ENCODE measurements at places on chromosomes 3 and 15.
A peak's percentile ranks its signal among the peaks of the same experiment; 100 is the strongest.

DNA sequence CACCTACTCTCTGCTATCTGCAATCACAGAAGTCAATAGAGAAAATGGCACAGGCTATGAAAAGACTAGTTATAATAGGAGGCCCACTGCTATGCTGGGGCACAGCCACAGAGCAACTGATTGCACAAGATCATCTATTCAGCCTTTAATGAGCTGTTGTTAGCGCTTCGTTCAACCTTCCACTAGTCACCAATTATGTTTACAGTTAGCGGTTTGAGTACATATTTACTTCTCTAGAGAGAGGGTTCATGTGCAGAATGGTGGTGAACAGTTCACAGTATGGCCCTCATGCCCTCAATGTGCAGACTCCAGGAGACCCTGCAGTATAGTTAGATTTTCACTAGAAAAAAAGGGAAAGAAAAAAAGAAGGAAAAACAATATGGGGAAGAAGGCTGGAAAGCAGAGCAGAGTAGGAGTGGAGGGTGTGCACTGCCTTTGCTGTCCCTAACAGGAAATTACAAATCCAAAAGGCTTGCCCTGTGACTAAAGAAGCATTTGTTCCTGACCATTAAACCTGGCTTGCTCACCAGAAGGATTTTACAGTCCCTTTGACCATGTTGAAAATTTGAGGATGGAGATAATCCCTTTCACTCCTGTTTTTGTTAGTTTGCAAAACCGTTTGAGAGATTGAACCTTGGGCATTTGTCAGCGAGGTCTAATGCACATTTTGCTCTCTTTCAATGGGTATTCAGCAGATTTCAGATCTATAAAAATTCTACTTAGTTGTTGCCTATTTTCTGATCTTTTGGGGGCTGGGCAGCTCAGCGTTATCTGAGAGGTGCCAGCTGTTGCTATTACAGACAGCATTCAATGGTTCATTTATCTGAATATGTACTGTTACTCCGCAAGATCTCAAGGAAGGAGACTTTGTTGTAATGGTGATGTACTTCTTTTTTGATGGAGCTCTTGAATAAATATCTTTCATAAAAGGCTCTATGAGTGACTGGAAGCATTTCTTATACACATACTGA, 296.1 kb downstream of the LSAMP start:
- no peak for DNase-seq

- DNase-seq: no peak
These were observed 268.0 kb upstream of the ARRDC4 start for GRCh38 chr15:97692301-97693015.

DNA sequence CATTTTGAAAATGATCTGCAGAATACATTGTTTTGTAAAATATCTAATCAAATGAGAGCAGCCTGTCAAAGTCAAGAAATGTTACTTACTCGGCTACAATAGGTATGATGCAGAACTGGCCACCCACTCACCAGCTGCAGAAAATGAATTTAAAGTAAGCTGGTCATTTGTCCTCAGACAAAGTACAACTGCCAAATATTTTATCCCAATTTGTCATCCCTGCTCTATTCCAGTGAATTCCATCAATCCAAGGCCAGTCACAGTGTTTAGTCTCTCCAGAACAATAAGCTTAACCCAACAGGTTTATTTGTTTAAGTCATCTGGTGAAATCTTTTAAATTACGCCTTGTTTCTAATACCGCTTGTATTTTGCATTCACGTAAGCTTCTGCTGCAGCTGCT, 46.6 kb upstream of the TCF12 start:
- no peak for DNase-seq

DNA sequence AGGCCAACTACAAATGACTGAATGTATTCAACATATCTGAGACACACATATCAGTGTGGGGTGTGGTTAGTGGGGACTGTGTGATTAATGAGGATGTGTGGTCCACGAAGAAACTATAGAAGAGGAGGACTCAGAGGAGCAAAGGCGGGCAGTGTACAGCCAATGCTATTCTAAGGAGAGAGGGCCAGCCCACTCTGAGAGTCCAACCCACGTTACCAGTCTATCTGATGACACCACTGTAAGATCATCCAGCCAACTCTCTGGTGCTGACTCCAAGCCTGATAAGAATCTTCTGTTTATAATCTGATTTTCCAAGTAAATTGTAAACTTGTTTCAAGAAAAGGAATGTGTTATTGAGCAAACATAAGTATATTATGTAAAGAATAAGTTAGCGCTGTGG, 47.2 kb downstream of the MCF2L2 start:
- DNase-seq: no peak

- DNase-seq: peak; percentile 93
These were observed 29.6 kb downstream of the MGLL start for GRCh38 chr3:127792541-127793292.

- DNase-seq: no peak
These were observed 22.0 kb downstream of the SLC4A7 start for GRCh38 chr3:27462228-27462627.

DNA sequence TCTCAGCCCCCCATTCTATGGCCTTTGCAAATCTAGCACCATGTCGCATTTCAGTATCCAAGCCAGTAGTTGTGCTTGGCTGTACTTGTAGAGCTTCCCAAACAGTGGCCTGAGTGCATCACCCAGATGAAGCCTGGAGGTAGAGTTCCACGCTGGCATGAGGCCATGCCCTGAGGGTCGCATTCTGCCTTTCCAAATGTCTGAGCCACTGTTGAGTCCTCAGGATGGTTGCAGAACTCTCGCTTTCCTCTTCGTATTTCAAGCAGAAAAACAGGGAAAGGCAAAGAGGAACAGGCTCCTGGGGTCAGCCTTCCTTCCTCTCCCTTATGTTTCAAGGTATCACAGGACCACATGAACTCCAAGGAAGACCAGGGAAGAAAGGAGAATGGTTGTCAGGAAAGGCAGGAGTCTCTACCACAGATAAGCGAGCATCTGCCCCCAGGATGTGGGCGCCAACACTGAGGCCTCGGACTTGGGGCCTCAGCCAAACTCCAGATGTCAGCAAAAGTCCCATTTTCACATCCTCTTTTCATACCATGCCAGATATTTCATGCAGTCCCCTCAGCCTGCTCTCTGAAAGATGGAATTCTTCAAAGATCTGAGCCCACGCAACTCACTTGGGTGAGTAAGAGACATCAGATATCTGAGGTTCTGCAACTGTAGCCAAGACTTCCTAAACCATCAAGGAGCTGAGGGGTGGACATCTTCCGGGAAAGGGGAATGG, 19.4 kb upstream of the PRR20G start:
- no peak for DNase-seq

GRCh38 chr15:73941044-73941443, 14.8 kb downstream of the LOXL1 start:
- DNase-seq: peak; percentile 88

DNA sequence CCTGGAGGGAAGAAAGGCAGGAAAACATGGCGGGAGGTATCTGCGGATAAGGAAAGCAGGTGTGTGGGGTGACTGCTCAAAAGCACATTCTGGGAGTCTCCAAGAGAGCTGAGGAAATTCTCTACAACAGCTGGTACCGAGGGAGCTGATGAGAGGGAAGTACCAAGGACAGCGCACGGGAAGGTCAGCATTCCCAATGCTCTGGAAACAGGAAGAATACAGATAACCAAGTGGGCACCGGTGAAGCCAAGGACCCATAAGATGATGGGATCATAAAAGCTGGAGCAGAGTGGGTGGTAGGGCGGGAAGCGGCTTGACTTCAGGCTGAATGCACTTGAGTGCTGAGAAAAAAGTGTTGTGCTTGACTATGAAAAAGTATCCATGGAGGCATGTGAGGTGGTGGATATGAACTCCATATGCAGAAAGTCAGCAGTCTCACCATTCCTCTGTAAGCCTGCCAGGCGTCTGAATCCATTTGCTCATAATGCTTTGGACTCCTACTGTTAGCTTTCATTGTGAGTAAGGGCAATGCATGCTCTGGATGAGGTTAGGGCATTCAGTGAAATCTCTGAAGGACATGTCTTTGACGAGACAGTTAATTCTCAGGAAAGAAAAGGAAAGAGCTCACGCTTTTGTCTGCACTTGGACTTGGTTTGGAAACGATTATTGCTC, 215.5 kb downstream of the NR1D2 start:
- DNase-seq: no peak

All from osteocyte (in vitro differentiated cells).